ENCODE measurements at places on chromosomes 16 and 17.

DNA sequence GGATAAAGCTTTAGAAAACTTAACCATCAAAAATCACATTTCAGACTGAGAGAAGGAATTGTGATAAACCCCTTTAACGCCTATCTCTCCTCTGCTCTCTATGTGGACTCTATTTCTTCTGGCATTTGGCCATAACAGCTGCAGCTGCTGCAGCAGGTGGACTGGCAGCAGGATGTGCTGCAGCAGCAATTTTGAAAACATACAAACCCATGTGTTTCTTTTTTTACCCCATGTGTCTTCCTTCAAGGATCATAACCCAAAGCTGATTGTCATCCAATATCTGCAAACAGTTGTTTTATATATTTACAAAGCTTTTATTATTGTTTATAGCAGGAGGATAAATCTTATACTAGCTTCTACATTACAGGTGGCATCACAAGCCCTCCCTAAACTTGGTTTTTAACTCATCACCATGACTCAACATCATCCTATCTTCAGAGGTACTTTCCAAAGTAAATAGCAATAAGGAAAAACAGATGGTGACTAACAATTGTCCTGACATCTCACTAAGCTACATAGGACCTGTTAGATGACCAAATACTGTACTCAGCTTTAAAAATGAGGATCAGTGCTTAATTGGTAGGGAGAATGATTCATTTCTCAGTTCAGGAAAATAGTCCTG, 14.5 kb upstream of the KRTAP9-2 start:
- no peak for DNase-seq

- no peak for DNase-seq
Observed at GRCh38 chr16:67549240-67549639, 13.1 kb upstream of the CTCF start.

DNA sequence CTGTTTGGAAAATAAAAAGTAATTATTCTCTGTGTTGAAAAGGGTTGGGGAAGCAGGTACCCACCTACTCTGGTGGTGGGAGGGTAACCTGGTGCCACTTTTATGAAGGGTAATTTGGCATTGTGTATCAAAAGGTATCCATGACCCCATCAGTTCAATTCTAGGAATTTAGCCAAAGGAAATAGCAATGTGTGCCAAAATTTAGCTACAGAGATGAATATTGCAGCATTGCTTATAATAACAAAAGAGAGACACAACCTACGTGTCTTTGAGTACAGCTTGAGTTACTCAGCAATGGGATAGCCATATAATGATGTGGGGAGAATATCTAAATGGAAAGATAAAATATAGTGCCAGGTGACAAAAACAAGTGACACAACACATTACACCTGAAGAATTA, 170.7 kb downstream of the NTN1 start:
- no peak for DNase-seq

GRCh38 chr16:2912330-2913199, 834 bp downstream of the FLYWCH1 start:
- peak; percentile 37 for DNase-seq

DNA sequence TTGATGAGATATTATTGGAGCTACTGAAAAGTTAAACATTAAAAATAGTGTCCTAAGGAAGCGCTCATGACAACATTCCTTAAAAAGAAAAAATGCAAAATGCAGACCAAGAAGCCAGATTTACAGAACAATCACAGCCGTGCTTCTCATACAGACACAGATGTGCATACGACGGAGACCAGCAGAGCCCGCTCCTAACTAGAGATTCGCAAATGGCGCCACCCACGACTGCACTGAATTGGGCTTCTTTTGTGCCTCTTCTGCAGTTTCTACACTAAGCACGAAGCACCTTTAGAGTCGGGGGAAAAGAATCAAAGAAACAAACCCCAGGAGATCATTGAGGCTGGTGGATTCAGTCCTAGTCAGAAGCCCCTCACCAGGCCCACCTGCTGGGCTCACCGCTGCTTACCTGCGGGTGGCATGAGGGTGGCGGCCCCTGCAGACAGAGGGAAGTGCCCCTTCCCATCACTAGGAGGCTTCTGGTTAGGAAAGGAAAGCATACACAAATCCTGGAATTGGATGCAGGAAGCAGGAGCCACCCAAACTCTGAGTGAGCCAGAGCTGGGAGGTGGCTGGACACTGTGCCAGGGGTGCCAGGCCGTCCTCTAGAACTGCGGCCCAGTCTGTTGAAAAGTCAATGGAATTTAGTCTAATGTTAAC, 64.9 kb upstream of the CHMP6 start:
- DNase-seq: no peak

DNA sequence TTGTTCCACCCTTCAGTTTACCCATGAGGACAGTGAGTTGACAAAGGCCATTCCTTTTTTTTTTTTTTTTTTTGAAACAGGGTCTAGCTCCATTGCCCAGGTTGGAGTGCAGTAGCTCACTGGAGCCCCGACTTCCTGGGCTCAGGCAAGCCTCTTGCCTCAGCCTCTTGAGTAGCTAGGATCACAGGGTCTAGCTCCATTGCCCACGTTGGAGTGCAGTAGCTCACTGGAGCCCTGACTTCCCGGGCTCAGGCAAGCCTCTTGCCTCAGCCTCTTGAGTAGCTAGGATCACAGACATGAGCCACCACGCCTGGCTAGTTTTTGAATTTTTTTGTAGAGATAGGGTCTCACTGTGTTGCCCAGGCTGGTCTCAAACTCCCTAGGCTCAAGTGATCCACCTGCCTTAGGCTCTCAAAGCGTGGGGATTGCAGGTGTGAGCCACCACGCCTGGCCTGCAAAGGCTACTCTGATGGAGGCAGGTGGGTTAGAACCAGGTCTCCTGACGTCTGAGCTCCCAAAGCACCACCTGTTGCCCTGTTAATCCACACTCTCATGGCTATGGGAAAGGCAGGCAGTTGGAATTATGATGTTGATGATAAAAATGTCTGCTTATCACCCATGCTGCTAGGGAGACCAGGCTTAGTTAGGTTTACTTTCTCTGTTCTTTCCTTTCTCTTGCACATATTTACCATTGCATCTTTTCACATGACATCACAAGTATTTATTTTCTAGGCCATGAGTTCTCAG, 65.2 kb downstream of the KSR1 start:
- no peak for DNase-seq

DNA sequence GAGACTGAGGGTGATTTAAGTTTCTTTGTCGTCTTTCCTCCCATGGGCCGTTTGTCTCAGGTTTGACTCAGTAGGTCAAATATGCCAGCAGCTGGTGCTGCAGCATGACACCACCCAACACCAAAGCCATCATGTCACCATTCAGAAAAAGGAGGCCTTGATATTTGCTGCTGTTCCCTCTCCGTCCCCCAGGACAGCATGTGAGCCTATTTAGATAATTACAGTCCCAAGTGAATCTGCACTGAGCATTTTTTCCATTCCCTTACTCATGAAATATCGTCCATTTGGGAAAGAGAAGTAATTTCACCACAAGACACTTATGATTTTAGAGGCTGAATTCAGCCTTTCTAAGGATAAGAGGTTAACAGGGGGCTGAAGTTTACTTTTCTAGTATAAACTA, 62.2 kb upstream of the ADORA2B start:
- DNase-seq: no peak

- DNase-seq: peak; percentile 74
Observed at GRCh38 chr17:12982224-12982623, 35.6 kb downstream of the ELAC2 start.

DNA sequence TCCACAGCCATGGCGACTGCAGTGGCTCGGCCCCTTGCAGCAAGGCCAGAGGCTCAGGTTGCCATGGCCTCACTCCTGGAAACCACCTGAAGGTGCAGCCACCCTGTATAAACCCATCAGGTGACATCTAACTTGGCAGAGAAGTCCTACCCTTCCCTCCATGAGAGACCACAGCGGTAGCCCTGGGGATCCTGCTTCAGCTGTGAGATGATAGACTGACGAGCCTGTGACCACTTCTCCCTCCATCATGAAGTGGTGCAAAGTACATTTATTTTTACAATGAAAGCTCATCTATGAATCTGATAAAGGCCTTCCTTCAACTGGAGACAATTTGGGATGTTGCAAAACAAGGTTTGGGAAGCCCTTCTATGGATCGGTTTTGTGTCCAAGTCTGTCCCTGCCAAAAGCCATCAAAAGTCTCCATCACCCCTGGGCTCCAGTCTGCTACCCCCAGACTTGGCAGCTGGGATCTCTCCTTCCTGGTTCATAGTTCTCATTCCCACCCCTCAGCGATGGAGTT, 1.8 kb downstream of the ZACN start:
- no peak for DNase-seq

- no peak for DNase-seq
Observed at GRCh38 chr16:1299868-1300203, 9.6 kb upstream of the UBE2I start.

GRCh38 chr17:82828875-82829487, 10.8 kb downstream of the ZNF750 start:
- no peak for DNase-seq

DNA sequence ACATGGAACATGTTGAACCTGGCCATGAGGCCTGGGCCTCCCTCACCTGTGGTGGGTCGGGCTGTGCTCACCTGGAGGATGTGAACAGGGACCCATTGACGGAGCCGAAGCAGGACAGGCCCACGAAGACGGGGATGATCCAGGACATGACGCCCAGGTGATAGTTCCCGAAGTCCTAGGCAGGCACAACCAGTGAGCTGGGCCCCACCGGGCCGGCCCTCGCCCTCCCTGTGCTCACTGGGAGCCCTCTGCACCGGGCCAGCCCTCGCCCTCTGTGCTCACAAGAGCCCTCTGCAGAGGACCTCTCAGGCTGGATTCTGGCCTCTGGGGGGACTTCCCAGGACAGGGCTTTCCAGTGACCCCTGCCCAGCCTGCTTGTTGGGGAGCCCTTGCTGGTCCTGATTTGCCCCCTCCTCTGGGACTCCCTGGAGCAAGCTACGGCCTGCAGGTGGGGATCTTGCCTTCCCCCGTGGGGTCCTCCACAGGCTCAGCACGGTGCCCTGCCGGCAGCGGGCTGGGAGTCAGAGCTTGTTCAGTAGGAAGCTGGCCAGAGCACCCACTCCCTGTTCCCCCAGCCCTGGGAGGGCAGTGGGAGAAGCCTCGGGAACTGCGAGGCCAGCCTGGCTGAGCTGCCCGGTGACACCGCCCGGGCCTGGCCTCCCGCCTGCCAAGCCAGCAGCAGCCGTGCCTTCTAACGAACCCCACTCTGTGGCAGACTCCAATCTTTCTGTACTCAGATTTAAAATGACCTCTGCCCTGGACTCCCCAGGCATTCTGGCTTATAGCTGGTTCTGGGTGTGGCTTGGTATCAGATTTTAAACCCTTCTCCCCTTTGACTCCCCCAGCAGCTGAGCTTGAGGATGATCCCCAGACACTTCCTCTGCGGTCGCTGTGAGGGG, 30.4 kb downstream of the SLC7A5 start:
- DNase-seq: no peak

GRCh38 chr17:73437826-73438225, 126.0 kb upstream of the CDC42EP4 start:
- no peak for DNase-seq

- no peak for DNase-seq
Observed at GRCh38 chr17:61815863-61816503, 47.3 kb downstream of the BRIP1 start.
